ENCODE measurements at places on chromosomes 13 and 19.

- DNase-seq = peak; percentile 88
Measured at GRCh38 chr13:51803422-51804294, at the start of gene DHRS12. DHRS12 (minus strand) TSS chr13:51804163; CDS start chr13:51799659, 4,504 bp downstream.

DNA sequence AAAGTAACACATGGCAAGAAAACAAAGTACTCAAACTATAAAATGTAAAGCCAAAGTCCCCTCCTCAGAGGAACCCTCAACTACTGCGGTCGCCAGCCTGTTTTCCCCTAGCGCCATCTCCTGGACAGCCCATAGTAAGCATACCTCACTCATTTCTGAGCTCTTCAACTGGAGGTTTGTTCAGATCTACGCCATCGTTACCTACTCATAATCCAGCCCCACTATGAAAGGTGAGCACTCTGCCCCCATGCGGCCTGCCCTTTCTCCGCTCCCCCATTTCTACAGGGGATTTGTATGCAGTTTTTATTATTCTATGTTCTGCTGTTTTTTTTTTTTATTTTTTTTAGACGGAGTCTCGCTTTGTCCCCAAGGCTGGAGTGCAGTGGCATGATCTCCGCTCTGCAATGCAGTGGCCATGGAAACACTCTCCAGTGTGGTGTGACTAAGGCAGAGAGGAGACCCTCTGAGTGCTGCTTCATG, 26.2 kb downstream of the OPA3 start:
- peak; percentile 73 for DNase-seq

DNA sequence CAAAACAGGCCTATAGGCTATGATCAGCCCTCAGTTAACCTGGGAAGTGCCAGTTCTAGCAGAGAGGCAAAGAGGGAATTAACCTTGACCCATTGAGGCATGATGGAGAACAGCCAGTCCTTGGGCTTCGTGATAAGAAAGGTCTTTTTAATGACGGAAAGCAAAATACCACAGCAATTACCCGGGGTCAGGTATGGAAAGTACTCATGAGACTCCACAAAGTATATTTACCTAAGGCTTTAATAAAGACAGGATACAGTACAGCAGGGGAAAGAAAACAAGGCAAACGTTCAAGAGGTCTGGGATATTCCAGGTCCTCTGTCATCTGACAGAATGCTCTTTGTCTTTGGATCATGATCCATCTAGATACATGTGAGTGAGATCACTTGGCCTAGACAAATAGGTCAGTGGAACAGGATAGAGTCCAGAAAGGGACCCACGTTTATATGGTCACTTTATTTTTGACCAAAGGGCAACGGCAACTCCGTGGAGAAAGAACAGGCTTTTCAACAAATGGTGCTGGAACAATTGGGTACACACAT, 52.2 kb downstream of the WDFY2 start:
- DNase-seq = no peak

DNA sequence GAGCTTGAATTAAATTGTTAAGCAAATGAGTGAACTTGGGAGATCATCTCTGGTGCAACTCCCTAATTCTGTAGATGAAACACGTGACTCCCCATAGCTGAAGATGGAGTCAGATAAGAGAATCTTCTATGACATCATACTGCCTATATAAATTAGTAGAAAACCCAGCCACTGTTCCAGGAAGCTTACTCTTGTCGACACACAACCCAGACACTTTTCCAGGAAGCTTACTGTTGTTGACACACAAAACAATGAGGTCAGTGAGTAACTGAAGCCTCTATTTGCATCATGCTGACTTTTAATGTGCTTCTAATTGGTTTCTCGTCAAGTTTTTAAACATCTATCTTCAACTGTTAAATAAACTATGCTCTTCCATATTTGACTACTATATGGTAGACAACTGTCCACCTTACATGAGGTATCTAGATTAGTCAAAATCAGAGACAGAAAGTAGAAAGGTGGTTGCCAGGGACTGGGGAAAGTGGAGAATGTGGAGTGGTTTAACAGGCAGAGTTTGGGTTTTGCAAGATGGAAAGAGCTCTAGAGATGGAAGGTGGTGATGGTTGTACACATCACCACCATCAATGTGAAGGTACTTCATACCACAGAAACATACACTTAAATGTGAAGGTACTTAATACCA, 168.2 kb downstream of the FGF14 start:
- no peak for DNase-seq

DNA sequence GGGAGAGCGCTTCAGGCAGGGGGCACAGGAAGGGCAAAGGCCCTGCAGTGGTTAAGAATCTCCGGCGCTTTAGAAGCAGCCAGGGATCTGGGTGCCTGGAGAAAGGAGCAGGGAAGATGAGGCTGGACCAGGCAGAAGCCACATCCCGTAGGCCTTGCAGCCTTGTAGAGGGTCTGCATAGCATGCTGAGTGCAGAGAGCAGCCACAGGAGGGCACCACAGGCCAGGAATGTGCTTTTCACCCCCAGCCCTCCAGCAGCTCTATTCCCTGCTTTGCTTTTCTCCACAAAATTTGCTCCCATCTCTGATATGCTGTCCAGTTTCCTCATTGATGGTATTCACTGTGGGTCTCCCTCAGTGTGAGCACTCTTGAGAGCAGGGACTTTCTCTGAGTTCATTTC, 5.7 kb downstream of the WDR62 start:
- DNase-seq = peak; percentile 17

DNA sequence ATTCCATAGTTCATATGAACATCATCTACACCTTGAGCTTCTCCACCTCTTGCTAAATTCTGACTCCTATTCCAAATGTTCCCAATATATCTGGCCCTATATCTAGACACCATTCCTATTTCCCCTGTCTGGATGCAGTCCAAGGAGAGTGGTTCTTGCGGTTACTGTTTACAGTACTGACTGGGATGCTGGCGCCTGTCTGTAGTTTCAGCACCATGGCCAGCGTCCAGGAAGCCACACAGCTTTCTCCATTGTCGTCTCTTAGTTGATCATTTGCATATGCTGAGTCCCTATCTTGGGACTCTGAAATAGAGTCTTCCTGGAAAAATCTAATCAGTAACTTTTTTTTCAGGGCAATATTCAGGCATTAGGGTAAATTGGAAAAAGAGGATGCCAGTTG, 14.9 kb downstream of the LAIR2 start:
- peak; percentile 75 for DNase-seq

GRCh38 chr19:42352301-42353259, 27.1 kb downstream of the MEGF8 start:
- DNase-seq = peak; percentile 21
